ENCODE measurements at places on chromosomes 6 and 20. TPM values are rescaled to one million over a fixed set of nuclear protein-coding genes. Genes with fewer than 3 reads are reported as not detected.

GRCh38 chr20:23117738-23118137 lies 31.6 kb upstream of the CD93 start:
- H3K27ac ChIP-seq: no peak overlapping the region
- H3K27me3 ChIP-seq: peaks cover 13% of the 10 kb centered on the region
- DNase-seq: no peak
- no peak overlapping the region for H3K4me3 ChIP-seq
- H3K4me1 ChIP-seq: peaks cover 14% of the 10 kb centered on the region

DNA sequence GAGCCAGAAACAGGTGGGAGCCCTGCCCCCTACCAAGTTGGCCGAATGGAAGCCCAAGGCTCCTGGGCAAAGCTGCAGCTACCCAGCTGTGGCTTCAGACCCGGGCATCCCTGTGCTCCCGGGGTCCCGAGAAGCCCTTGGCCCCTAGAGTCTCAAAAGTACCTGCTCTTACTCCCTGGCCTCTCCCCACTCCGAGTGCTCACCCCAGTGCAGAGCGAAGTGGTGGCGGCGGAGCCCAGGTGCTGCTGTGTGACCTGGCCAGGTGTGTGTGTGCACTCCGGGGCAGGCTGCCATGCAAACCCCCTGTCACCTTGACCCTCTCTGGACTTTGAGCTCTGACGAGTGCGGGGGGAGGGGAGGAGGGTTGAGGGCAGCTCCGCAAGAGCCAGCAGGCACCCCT lies 493.8 kb upstream of the MANEA start:
- H3K36me3 ChIP-seq: no peaks in the 10 kb centered on the region
- no peak overlapping the region for H3K27ac ChIP-seq
- DNase-seq: no peak
- H3K27me3 ChIP-seq: no peaks in the 10 kb centered on the region

- H3K27ac ChIP-seq: no peak overlapping the region
- H3K4me3 ChIP-seq: no peak overlapping the region
- no peak for DNase-seq
- no peaks in the 10 kb centered on the region for H3K4me1 ChIP-seq
- peaks cover 5% of the 10 kb centered on the region for H3K27me3 ChIP-seq
Observed at GRCh38 chr6:136466777-136467176, 83.4 kb downstream of the MAP7 start.

GRCh38 chr6:17519120-17519519 lies 81.0 kb upstream of the FAM8A1 start:
- no peak for DNase-seq
- H3K27ac ChIP-seq: no peak overlapping the region
- H3K27me3 ChIP-seq: peaks cover 3% of the 10 kb centered on the region

DNA sequence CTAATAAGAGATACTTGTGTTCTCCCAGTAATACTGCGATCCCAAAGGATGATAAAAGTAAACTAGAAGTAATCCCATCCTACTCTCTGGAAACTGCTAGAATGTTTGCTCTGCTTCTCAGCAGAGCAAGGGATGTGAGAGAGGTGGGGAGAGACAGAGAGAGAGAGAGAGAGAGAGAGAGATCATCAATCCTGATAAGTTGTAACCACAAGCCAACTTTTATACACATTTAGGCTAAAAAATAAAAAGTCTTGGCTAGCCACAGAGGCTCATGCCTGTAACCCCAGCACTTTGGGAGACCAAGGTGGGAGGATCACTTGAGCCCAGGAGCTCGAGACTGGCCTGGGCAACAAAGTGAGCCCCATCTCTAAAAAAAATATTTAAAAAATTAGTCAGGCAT lies 16.0 kb upstream of the TRIM38 start:
- no peaks in the 10 kb centered on the region for H3K36me3 ChIP-seq
- no peak overlapping the region for H3K4me3 ChIP-seq
- no peaks in the 10 kb centered on the region for H3K4me1 ChIP-seq

The KIAA1755 gene
- 2.5 TPM for total RNA-seq

The VSTM2L gene
- 0.12 TPM for total RNA-seq

DNA sequence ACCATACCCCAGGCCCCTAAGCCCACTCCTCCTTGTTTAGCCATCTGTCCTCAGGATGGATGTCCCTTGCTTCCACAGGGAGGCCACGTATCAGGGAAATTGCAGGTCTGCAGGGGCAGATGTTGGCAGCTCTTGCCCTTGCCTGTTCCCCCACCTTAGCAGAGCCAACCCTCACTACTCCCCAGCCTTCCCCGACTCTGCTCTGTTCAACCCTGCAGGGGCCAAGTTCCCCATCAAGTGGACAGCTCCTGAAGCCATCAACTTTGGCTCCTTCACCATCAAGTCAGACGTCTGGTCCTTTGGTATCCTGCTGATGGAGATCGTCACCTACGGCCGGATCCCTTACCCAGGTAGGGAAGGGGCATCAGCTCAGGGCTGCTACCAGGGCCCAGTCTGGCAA lies 10.7 kb upstream of the TM9SF4 start:
- no peak for DNase-seq
- no peaks in the 10 kb centered on the region for H3K4me1 ChIP-seq
- H3K27ac ChIP-seq: no peak overlapping the region
- H3K4me3 ChIP-seq: no peak overlapping the region
- H3K27me3 ChIP-seq: peaks cover 31% of the 10 kb centered on the region

- H3K27me3 ChIP-seq: peaks cover 11% of the 10 kb centered on the region
- H3K36me3 ChIP-seq: peaks cover 11% of the 10 kb centered on the region
- no peak for DNase-seq
- H3K4me1 ChIP-seq: peaks cover 20% of the 10 kb centered on the region
Observed at GRCh38 chr6:33453393-33454008, 875 bp upstream of the ZBTB9 start.
